ENCODE measurements at places on chromosomes 3 and 15.

GRCh38 chr3:22933051-22933840 is 269.9 kb upstream of the UBE2E2 start:
- no peak for DNase-seq

GRCh38 chr3:144859161-144859560 is 887.5 kb downstream of the DIPK2A start:
- DNase-seq = no peak

- no peak for DNase-seq
These were observed 190.4 kb downstream of the MBNL1 start for GRCh38 chr3:152459118-152459515.

DNA sequence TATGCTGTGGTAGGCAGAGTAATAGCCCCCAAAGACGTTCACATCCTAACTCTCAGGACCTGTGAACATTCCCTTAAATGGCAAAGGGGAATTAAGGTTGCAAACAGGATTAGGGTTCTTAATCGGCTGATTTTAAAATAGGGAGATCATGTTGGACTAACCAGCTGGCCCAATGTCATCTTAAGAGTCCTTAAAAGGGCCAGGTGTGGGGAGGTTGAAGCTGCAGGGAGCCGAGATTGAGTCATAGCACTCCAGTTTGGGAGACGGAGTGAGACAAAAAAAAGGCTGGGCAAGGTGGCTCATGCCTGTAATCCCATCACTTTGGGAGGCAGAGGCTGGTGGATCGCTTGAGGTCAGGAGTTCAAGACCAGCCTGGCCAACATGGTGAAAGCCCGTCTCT is 1.6 kb upstream of the FLNB start:
- DNase-seq = no peak

- no peak for DNase-seq
These were observed 96.3 kb downstream of the LRRC28 start for GRCh38 chr15:99347574-99347973.

DNA sequence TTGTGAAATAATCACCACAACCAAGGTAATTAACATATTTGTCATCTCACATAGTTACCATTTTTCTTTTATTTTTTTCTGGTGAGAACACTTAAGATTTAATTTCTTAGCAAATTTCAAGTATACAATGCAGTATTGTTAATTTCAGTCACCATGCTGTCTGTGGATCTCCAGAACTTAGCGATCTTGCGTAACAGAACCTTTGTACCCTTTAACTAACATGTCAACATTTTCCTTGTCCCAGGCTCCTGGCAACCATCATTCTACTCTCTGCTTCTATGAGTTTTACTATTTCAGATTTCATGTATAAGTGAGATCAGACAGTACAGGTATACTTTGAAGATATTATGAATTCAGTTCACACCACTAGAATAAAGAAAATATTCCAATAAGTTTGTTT is 154.4 kb downstream of the KCNAB1 start:
- no peak for DNase-seq

- no peak for DNase-seq
These were observed 109.1 kb downstream of the RFTN1 start for GRCh38 chr3:16404349-16404895.

- no peak for DNase-seq
These were observed 6.0 kb downstream of the SLC24A5 start for GRCh38 chr15:48126667-48127355.

GRCh38 chr3:138600100-138600745 is 6.2 kb upstream of the CEP70 start:
- DNase-seq = no peak

GRCh38 chr15:32729700-32730395 is 12.0 kb downstream of the GREM1 start:
- DNase-seq = no peak

DNA sequence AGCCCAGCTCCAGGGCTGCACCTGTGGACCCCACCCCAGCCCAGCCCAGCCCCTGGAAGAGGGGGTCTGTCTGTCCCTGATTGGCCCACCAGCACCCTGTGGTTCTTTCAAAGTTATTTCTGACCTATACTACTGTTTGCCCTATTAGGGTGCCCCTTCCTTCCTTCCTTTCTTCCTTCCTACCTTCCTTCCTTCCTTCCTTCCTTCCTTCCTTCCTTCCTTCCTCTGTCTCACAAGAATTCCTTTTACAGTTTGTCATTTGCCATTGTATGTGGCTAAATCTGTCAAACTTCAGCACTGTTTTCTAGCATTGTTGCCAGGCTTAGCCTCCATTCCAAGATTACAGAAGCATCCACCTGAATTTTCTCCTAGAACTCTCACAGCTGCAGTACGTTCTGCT is 66.9 kb downstream of the KLF15 start:
- no peak for DNase-seq

- no peak for DNase-seq
These were observed 136.7 kb upstream of the TLE3 start for GRCh38 chr15:70234256-70234905.

DNA sequence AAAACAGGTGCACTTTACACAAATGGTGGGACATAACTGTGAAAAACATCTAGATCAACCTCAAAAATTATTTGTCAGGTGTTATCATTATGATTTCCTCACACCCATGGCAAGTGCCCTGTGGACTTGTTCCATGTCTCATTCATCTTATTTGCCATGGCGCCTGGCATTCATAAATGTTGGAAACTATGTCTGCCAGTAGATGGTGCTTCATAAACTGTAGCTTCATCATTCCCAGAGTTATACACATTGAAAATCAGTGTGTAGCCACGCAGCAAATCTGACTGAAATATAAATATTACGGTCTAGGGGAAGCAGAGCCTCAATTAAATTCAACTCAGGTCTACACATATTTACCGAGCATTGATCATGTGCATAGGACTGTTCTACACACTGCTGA is 90.7 kb downstream of the IMPG2 start:
- no peak for DNase-seq

- DNase-seq = peak; percentile 1
These were observed 1043.6 kb downstream of the DIPK2A start for GRCh38 chr3:145015253-145015652.

DNA sequence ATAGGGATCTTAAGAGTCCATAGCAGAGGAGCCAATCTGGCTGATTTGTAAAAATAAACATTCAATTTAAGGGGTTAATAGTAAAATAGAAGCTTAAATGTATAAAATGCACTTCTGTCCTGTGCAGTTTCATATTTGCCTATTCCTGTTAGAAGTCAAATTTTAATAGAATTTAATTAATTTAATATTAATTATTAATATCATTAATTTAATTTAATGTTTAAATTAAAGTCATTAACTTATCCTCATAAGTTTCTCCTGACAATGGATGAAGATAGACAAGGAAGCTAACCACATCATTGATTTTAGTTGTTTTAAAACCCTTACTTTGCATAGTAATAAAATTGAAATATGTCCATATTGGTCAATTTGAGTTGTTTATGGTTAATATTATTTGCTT is 1096.2 kb upstream of the EPHA6 start:
- DNase-seq = no peak

DNA sequence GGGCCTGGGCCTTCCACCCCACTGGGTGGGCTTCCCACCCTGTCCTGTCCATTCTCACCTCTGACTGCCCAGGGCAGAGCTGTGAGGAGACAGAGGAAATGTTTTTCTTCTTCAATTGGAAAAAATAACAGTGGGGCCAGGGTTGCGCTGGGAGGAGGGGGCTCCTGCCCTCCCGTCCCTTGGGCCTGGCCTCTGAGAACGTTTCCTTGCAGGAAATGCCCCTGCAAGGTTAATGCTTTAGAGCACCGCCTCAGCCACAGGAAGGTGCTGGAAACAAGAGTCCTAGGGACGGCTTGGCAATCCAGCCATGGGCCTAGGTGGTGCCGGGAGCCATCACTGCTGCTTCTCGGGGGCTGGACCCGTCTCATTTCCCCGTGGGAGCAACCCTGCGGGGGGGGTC is 3.8 kb upstream of the PLXND1 start:
- DNase-seq = no peak

GRCh38 chr3:18189282-18190050 is 235.7 kb downstream of the SATB1 start:
- DNase-seq = no peak

DNA sequence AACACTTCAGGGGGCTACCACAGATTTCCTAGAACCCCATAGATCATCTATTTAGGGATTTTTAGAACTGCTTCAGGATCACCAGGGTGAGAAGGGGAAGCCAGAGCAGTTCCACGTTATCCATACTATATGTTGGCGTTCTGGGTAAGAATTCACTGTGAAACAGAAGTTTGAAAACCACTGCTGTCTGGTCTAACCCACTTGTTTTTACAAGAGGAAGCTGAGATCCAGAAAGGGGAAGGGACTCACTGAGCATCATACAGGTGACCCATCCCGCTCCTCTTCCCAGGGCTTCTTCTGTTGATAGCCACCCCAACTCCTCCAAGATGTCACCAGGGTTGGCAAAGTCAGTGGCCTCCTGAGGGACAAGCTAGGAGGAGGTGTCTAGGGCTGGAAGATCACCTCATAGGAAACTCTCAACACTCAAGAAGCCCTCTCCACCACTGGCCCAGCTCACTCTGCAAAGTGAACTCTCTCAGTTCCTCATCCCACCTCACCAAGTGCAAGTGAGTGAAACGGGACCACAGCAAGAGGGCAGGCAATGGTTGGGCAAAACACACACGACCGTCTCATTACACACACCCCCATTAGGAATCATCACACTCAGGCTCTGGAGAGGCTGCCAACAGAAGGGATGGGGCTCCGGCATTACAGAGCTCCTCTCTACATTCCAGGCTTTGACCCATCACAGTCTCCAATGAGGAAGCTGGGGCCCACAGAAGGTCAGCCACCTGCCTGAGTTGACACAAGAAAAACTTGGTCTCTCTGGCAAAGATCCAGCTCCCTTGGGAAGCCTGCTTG is 1.8 kb downstream of the DAPK2 start:
- no peak for DNase-seq

DNA sequence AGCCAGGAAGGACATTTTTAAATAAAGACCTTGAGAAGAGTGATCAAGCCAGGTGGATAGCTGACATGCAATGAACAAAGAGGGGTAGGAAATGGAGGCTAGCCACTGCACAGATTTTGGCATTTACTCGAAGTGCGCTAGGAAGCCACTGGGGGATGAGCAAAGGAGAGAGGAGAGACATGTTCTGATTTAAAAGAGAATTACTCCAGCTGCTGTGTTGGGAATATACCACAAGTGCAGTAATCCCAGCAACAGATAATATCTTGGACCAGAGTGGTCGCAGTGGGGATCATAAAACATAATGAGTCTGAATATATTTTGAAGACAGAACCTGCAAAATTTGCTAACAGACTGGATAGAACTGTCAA is 19.9 kb downstream of the KPNA4 start:
- no peak for DNase-seq

DNA sequence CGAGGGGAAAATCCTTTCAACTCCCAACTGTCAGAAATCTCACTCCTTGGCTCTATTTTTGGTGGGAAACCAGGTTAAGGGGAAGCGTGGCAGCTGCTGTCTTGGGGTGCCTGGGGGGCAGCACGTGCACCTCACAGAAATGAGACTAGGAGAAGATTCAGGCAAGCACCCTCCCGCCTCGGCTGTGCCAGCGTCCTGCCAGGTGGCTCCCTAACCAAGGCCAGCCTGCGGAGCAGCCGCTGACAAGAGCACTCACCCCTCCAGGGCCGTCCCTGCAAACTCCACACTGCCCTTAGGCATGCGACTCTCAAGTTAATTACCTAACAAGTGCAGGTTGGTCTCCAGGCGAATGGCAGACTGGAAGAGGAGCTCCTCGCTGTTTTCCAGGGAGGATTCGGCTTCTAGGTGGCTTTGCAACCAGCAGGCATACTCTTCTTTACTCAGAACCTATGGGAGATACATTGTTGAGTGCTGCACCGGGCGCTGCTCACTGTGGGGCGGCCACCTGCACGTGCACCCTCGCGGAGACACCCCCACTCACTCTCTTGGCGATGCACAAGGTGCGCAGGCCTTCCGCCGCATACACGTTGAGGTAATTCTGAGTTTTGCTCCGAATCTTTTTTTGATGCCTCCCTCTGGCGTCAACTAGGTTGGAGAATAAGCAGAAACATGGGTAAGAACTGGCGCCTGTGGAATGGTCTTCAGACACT is 155.3 kb downstream of the ATP10A start:
- DNase-seq = no peak

GRCh38 chr15:31503256-31503655 is 176.6 kb downstream of the KLF13 start:
- DNase-seq = no peak

DNA sequence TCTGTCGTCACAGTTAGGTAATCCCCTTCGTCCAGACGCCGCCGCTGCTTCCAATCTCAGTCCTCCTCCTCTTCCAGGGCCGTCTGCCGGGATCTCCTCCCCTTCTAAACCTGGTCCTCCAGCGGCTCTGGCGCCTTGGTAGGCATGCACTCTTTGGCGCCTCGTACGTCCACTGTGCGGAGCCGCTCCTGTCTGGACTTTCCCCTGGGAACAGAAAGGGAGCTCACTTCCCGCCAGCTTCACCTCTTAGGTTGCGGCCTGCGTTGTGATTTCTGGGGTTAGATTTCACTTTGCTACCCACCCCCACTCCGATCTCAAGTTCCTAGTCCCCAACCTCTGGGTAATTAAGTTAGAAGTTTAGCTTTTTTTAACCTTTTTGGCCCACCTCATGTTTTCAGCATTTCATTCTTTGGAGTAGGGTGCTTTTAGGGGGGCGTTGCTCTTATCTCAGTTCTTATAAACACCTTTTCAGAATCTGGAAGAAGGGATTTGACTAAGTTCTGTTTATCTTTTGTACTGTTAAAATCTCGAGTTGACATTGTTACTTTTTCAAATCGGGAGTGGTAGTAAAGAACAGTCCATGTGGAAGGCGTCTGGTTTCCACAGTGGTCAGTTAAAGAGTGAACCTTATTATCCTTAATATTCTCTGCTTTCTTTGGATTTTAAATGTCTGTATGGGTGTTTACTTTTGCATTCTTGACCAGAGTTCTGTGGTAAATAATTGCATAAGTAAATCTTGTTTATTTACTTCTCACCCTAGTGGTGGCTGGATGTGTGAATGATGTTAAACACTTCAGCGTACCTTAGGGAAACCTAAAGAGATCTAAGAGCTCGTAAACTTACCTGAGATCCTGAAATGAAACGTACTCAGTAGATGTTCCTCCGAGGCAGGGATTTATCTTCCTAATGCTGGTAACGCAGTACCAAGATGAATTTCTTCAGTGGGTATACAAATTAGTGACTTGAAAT is 611 bp downstream of the CTDSPL2 start:
- peak; percentile 60 for DNase-seq

GRCh38 chr3:171811295-171811912 is 1.1 kb upstream of the PLD1 start:
- peak; percentile 91 for DNase-seq

DNA sequence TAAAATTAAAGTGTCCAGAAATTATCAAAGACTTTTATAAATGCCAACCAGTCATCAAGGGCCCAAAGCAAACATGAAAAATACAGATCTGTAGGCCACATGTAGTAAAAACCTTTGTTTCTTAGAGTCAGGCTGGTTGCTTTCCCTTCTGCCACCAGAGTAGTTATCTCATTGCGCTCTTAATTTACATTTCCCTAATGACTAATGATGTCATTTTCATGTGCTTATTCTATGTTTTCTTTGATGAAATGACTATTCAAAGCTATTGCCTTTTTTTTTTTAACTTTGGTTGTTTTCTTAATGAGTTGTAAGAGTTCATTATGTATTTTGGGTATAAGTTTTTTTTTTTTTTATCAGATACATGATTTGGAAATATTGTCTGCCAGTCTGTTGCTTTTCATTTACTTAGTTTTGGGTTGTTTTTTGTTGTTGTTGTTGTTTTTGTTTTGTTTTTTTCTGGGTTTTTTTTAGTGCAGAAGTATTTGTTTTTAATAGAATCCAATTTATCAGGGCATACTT is 140.6 kb downstream of the HCN4 start:
- DNase-seq = no peak

Measured in RWPE1 (cell line).